ENCODE measurements at places on chromosomes 1 and 21.

GRCh38 chr1:97364086-97364485 is 556.7 kb downstream of the DPYD start:
- DNase-seq: no peak

DNA sequence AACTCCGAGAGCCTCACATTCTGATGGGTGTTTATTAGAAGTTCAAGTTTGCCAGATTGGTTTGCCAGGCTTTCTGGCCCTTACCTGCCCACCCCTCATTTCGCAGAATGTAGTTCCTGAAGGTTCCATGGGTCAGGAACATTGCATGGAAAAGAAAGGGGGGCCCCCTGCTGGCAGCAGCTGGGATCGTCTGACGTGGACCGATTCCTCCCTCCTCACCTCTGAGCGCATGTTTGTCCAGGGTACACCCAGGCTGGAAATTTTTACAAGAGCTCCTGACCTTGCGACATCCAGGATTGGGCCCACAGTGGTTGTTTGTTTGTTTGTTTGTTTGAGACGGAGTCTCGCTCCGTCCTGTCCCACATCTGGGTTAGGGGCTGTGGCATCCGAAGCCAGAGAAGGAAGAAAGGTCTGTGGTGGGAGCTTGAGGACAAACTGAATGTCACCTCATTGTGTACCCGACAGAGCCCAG is 126.0 kb upstream of the TMEM51 start:
- no peak for DNase-seq

DNA sequence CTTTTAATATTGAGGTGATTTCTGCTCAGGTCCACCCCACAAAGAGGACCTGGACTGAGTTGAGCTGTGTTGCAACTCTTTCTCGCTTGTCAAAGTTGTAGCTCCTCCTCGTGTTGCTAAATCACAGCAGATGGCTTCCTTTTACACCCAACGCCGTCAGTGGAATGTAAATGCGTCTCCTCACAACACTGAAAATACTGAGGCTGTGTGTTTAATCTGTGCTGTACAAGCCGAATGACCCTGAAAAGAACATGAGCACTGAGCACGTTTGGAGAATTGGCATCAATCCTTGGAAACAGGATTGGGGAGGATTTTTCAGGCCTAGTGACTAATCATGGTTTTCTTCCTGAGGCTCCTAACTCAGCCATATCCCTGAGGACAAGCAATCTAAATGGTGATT is 196.0 kb downstream of the CRB1 start:
- no peak for DNase-seq

DNA sequence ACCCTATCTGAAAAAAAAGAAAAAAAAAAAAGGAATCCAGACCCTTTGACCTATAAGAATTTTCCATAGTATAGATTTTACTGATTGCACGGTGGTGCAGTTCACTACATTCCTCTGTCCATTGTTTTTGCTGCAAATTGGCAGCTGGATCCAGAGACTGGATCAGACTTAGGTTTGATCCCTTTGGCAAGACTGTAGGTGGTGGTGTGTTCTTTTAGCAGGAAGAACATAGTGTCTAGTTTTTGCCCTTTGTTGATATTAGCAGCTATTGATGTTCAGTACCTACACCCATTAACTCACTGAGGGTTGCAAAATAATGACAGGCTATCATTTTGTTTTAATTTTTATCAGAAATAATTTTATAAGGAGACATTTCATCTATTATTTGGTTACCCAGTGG is 37.1 kb downstream of the OSBPL9 start:
- no peak for DNase-seq

DNA sequence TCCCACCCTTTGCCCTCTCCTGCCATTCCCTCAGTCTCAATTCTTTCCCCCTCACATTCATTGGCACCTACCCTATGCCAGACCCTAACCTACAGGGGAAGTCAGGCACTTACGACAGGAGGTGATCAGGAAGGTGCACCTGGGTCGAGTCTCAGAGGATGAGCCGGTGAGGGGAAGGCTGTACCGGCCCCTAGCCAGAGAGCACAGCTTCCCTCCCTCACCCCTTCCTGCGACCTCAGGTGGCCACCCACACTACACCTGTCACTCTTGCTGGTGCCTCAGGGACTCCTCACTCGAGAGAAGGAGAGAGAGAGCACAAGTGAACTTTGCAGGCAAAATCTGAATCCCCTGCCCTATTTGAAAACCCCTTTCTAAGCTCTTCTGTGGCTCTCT is 1.7 kb upstream of the MYOM3 start:
- DNase-seq: no peak

GRCh38 chr1:66305927-66306326 is 228.0 kb upstream of the SGIP1 start:
- DNase-seq: no peak

DNA sequence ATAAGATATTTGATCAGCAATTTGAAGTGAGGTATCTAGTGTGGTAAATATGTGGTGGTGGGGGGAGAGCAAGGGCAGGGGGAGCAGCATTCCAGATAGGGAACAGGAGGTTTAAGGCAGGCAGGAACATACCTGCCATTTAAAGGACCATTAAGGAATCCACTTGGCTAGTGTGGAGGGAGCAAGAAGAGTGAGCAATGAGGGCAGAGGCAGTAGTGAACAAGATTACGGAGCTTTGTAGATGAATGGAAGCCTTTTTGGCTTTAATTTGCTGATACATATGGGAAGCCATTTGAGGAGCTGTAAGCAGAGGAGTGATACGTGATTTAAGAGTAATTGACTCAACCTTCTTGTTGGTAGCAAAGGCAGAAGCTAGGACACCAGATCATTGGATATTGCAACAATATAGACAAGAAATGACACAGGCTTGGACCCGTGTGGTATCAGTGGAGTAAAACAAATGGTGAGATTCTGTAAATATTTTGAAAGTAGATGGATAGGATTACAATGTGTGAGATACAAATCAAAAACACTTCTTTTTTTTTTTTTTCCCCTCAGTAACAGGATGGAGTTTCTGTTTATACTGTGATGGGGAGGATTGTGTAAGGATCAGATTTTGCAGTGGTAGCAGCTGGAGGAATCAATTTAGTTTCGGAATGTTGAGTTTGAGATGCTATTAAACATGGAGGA is 73.8 kb upstream of the B3GALT2 start:
- no peak for DNase-seq

DNA sequence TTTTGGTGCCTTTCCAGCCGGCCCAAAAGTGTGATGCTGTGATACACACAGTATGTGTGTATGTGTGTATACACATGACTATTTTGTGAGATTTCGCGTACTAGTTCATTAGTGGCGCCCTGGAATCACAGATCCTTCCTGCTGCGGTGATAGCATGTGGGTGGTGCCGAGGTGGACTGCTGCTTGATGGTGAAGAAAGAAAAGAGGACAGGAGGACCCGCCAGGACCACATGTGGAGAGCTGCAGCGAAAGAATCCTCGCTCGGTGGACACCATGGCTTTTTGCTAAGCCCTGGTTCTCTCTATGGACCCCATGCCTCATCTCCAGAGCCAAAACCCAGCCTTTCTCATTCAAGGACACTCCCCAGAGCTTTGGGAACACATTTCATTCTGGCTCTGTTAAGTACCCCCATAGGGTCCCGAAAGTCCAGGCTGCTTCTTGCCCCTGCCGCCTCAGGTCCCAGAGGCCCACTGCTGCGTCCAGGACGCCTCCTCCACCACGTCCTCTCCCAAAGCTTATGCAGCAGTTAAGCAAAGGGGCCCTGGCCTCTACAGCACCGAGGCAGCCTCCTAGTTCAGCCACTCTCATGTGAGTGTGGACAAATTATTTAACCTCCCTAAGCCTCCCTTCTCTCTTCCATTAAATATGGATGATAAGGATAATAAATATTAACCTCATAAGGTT is 32.8 kb upstream of the COX20 start:
- no peak for DNase-seq

GRCh38 chr1:114428083-114428754 is 82.8 kb downstream of the TRIM33 start:
- no peak for DNase-seq

GRCh38 chr21:34994766-34995631 is 54.1 kb downstream of the RUNX1 start:
- no peak for DNase-seq

DNA sequence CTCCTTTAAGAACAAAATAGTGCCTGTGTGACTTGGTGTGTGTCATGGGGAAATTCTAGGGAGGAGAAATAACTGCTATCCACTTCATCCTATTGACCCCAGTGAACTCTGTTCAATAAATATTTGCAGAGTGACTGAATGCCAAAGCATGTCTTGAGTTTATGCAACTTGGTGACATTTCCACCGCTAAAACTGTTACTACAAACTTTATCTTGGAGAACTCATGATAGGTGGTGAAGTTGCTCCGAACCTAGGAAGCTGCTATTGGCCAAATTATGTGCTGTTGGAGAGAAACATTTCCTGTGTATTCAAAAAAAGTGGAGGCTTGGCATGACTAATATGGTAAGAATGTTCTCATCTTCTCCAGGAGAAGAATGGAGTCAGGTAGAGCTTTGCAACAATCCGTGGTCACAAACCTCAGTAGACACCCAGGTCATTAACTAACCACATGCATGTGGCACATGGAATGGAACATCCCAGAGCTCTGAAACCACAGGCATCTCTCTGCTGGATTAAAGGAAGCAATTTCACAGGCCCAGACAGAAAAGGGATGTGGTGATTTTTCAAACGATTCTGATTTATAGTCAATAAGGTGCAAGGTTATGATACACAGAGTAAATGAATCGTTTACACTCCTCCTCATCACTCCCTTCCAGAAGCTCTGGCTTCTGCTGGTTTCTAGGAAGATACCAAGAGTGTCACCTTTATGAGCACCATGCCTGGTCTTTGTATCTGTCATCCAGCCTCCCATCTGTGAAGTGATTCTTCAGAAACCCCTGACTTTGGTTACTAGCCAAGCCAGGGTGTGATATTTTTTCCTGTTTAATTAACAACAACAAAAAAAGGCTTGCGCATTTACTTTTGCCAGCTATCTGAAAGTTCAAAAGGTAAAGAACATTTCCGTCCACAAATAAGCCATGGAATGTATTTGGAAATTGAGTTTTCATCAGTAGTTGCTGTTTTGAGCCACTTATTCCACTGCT is 361.1 kb downstream of the TGFB2 start:
- DNase-seq: peak; percentile 58

- DNase-seq: no peak
These were observed 3.7 kb downstream of the CAMTA1 start for GRCh38 chr1:6788946-6789345.

- no peak for DNase-seq
These were observed 163.8 kb downstream of the COL24A1 start for GRCh38 chr1:85992791-85993190.

GRCh38 chr1:221149111-221149510 is 269.9 kb downstream of the HLX start:
- no peak for DNase-seq

- DNase-seq: no peak
These were observed 1.3 kb downstream of the USP1 start for GRCh38 chr1:62438163-62438562.

GRCh38 chr21:44087426-44088400 is 19.5 kb upstream of the PWP2 start:
- DNase-seq: no peak

DNA sequence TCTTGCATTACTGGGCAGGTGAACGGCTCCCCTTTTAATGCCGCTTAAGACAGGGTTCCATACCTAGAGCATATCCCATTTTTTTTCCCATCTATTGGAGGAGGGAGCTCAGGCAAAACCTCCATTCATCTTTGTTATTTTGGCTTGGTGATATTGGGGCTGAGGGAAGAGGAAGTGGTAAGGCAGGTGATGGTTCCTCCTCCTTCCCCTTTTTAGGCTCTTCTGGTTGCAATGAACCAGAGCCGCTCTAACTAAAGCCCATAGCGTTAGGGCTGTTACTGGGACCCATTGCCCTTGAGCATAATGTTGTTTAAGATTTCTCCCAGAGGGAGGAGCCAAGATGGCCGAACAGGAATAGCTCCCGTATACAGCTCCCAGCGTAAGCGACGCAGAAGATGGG is 21.1 kb downstream of the PYHIN1 start:
- no peak for DNase-seq

DNA sequence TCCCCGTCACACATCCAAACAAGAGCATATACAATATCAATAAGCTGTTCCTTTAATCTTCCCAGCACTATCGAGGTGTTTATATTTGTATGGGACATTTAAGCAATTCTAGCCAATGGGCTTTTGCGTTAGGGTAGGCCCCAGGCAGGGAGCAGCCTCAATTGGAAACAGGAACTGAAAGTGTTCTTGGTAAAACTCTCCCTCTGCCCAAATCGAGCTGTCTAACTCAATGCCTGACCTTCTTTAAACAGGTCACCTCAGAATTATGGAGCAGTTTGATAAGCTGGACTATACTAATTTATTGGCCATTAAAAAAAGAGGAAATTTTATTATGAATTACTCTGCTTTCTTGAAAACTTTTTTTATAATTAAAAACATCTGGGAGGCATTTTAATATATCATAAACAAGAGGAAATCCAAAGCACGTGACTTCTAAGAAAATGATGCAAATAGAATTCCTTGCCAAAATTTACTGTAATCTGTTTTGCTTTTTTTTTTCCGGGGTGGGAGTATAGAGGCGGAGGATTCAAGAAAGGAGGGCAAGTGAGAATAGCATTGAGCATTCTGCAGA is 498.1 kb downstream of the LMO4 start:
- no peak for DNase-seq

DNA sequence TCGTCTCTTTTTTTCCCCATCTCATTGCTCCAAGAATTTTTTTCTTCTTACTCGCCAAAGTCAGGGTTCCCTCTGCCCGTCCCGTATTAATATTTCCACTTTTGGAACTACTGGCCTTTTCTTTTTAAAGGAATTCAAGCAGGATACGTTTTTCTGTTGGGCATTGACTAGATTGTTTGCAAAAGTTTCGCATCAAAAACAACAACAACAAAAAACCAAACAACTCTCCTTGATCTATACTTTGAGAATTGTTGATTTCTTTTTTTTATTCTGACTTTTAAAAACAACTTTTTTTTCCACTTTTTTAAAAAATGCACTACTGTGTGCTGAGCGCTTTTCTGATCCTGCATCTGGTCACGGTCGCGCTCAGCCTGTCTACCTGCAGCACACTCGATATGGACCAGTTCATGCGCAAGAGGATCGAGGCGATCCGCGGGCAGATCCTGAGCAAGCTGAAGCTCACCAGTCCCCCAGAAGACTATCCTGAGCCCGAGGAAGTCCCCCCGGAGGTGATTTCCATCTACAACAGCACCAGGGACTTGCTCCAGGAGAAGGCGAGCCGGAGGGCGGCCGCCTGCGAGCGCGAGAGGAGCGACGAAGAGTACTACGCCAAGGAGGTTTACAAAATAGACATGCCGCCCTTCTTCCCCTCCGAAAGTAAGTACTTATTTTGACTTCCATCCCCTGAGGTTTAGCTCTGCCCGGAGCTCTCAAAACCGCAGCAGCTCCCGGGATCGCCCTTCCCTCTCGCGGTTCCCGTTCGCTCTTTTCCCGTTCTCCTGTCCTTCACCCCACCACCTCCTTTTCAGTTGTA is 1.5 kb downstream of the TGFB2 start:
- no peak for DNase-seq

DNA sequence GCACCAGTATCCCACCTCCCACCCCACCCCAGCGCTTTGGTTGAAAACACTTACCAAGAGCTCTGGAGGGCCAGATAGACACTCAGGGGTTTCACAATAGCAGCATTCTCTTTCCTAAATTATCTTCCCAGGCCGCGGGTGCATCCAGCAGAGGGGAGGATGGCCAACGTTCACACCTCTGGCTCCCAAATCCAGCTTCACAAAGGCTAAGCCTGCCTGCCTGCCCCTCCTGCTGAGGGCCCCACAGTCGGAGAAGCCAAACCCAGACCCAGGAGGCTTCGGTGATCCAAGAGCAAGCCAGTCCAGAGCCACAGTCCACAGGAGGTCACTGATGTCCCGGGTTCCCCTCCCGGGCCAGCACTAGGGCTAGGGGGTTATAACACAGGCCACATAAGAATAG is 231.9 kb downstream of the TRABD2B start:
- no peak for DNase-seq

GRCh38 chr1:165063181-165063965 is 293.1 kb downstream of the LMX1A start:
- DNase-seq: no peak

Data from LNCaP clone FGC (cell line).